Stimulated activated CD4-positive, alpha-beta T cell treated with anti-CD3 and anti-CD28 coated beads, Interleukin-4, amount 100 ng/mL, for 24 hours (primary cell): ENCODE measurements at places on chromosomes 16 and 17.
A peak's percentile ranks its signal among the peaks of the same experiment; 100 is the strongest.

- DNase-seq = no peak
These were observed 41.1 kb upstream of the DHRS7B start for GRCh38 chr17:21085707-21086106.

DNA sequence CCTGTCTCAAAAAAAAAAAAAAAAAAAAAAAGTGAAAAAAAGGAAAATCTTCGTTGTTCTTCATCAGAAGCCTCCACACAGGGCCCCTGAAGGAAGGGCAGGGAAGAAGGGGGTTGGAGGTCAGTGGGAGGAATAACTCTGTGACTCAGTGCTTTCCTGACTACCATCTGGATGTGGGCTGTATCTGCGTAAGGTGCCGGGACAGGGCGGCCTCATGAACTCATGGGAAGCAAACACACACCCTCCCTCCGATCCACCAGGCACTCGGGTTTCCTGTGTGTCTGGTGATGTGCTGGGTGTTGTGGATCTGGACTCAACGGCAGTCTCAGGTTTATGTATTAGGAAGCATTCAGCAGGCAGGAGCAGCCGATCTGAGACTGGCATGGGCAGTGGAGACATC lies 691.6 kb downstream of the WWOX start:
- DNase-seq = no peak

- no peak for DNase-seq
These were observed 1.9 kb downstream of the HNF1B start for GRCh38 chr17:37742762-37743611.

DNA sequence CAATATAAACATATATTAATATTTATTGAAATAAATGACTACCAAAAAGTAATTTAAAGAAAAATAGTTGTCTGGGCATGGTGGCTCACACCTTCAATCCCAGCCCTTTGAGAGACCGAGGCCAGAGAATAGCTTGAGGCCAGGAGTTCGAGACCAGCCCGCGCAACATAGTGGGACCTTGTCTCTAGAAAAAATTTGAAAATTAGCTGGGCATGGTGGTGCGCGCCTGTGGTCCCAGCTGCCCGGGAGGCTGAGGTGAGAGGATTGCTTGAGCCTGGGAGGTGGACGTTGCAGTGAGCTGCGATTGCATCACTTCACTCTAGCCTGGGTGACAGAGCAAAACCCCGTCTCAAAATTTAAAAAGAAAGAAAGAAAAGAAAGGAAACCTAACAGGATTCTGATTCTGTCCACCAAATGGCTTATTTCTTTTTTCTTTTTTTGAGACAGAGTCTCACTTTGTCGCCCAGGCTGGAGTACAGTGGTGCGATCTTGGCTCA lies 3.4 kb upstream of the BPTF start:
- no peak for DNase-seq

- no peak for DNase-seq
These were observed 2.0 kb downstream of the TMEM11 start for GRCh38 chr17:21211825-21212479.

GRCh38 chr17:2244545-2245525 lies 58.8 kb downstream of the SMG6 start:
- DNase-seq = peak; percentile 88

DNA sequence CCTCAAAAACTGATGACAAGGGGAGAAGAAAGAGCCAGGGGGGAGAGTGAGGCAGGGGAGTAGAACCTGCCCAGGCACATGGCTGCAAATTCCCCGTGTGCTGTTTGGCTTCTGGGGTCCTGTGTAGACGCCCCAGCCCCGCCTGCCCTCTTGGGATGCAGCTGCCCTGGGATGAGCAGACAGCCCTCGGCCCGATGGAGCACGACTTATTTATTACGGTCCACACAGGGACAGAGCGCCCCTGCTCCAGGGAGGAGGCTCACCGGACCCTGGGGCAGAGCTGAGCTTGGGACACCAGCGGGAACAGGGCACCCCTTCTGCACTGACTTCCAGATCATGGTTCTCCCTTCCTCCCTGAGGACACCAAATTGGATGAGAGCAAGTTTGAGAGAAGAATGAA lies 9.1 kb downstream of the LDHD start:
- DNase-seq = no peak

DNA sequence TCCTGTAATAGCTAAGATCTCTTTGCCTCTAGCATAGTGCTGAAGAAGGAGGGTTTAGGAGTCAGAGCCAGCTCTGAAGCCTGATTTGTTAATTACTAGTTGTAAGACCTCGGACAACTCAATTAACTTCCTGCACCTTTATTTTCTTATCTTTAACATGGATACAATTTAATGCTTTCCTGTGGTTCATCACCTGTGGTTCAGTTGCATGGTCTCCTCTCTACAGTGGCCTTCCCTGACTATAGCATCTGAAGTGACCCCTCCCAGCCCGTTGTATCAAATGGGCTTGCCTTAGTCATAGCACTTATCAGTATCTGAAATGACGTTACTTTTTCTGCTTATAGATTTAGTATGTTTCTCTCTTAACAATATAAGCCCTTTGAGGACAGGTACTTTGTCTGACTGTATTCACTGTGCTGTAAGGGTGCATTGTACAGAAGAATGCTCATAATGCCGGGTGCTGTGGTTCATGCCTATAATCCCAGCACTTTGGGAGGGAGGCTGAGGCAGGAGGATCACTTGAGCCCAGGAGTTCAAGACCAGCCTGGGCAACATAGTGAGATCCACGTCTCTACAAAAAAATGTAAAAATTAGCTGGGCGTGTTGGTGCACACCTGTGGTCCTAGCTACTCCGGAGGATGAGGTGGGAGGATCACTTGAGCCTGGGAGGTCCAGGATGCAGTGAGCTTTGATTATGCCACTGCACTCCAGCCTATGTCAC lies 2.6 kb upstream of the NDE1 start:
- no peak for DNase-seq

GRCh38 chr17:81043725-81044427 lies 8.9 kb downstream of the BAIAP2 start:
- no peak for DNase-seq

GRCh38 chr16:66508248-66508913 lies 41.5 kb downstream of the TK2 start:
- DNase-seq = no peak

- DNase-seq = no peak
These were observed 6.4 kb downstream of the PPY start for GRCh38 chr17:43935926-43936261.

- DNase-seq = no peak
These were observed 78.7 kb upstream of the LGALS9 start for GRCh38 chr17:27552276-27552732.

DNA sequence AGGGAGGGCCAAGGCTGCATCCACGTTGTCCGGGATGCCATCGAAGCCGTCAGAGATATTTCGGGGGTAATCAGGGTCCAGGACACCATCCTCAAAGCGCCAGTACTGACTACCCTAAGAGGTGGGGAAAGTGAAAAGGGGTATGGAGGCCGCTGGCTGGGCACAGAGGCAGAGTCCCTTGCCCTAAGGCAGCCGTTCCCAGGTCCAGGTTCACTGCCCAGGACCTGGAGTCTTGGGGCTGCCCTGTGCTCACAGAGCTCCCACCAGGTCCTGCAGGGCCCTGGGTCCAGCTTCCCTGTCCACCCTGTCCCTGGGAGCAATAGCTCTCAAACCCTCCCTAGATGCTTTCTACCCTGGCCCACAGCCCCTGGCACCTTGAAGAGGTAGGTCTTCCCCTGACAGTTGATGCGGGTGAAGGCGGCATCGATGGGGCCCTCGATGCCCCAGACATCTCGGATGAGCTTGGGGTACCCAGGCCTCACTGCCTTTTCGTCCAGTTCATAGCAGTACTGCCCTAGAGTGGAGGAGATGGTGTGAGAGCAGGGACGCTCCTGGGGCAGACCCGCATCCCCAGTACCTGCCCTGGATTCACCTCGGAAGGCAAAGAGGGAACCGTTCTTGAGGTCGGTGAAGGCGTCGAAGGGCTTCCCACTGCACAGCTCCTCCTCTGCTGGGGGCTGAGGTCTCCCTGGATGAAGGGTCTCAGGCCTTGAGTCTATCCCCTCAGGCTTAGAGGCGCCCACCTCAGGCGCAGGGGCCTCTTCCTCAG lies 1.0 kb downstream of the VTN start:
- no peak for DNase-seq

DNA sequence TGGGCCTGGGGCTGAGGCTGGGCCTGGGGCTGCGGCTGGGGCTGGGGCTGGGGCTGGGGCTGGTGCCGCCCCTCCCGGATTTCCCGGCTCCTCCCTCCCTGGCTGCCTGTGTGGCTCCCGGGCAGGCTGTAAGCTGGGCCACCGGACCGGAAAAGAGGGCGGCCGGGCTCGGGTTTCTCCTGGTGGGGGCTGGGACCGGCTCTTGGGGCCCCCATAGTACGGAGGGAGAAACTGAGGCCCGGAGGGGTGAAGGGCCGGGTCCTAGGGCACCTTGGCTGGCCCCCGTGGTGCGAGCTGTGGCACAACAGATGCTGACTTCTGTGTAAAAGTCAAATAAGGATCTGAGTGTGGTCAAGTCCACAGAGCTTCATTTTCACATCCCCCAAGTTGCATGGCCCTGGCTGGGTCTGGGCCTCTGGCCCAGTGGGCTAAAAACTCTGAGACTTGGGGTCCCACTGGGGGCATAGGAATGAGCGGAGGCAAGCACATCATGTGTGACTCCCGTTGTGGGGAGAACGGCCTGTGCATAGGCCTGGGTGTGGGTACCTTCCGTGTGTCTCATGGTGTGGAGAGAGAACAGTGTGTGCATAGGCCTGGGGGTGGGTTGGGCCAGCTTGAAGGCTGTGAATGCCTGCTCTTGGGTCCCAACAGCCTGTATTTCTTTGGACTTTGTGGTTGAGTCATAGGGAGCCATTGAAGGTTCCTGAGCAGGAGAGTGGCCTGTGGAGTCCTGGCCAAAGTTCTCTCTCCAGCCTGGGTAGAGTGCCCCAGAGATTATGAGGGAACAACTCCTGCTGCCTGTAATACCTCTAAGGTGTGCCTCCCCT lies 123.9 kb upstream of the CIBAR2 start:
- DNase-seq = no peak

DNA sequence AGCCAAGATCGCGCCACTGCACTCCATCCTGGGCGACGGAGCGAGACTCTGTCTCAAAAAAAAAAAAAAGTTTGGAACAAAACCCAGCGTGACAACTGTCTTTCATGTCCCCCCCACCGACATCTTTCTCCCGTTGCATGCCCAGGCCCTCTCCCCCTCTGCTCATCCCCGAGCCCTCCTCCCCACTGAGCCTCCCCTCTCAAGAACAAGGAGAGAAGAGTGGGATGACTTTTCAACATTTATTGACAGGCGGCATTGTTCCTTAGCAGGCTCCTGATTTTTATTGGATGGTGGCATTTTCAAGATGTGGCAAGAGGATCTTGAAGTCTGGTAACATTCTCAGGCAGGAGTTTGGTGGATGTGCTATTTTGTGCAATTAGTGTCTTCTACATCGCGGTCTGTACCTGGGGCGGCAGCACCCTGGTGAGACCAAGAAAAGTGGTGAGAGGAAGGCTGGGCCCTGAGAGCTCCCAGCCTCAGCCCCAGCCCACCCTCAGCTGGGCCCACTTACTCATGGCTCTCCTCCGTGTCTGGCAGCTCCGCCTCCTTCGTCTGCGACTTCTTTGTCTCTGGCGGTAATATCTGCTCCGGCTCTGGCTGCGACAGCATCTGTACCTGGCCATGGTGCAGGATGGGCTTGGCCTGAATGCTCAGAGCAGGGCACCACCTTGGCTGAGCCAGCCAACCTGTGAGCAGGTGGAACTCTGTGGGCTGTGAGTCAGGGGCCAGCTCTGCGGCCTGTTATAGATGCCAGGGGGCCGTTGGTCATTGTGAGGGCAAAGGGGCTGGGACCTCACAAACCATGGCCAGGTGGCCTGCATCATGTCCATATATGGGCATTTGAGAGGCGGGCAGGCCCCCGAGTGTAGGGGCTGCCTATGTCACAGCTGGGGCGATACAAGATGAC lies at the start of gene PRM1:
Gene PRM1 (minus strand): TSS at position 715 of the 907 bp plus-strand sequence. CDS start 92 bp downstream, at position 623.
- DNase-seq = no peak

DNA sequence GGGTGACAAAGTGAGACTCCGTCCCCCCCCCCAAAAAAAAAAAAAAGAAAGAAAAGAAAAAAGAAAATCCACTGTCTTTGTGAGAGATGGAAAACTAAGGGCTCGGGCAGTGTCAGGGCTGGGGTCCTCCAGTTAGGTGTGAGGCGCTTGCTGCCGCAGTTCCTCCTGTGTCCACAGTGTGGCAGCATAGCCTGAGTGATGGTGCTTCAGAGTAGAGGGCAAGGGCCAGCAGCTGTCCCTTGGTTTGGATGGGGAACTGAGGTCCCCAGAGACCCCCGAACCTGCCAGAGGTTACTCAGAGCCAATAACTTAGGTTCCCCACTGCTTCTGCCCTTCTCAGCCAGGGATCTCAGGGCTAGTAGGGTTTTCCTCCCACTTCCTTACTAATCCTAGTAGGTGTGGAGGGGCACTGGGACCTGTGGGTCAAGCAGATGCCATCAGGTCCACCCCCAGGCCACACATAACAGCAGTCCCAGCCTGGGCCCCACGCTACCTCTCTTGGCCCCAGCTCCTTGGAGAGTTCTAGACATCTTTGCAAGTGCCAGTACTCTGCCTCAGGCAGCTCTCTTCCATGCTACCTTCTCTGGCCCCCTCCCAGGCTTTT lies 7.9 kb upstream of the LLGL1 start:
- peak; percentile 78 for DNase-seq

- DNase-seq = no peak
These were observed 22.2 kb downstream of the HLF start for GRCh38 chr17:55286681-55287589.

GRCh38 chr17:40539711-40540411 lies 25.4 kb downstream of the CCR7 start:
- no peak for DNase-seq

- peak; percentile 70 for DNase-seq
These were observed 56.4 kb downstream of the SLC6A2 start for GRCh38 chr16:55711959-55712876.

GRCh38 chr17:49581648-49581998 lies 6.0 kb downstream of the NXPH3 start:
- DNase-seq = no peak

- DNase-seq = peak; percentile 97
These were observed at the start of gene AMZ2 for GRCh38 chr17:68247445-68248198. Gene AMZ2 (plus strand): TSS chr17:68248043. CDS start chr17:68250188, 2,145 bp downstream.

DNA sequence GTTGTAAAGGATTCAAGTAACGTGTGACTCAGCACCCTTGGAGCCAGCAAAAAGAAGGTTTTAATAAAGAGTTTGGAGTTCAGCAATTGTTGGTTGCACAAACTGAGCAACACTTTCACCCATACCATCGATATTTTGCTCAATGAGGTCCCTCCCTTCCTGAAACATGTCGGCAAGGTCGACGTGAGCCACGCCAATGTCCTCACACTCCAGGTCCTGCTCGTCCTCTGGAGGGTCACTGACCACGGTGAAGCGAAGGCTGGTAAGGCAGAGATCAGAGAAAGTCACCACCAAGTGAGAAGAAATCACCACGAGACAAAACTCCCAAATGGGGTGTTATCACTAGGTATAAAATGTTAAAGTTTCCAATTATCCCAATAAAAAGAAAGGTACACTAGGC lies 98.3 kb downstream of the RPGRIP1L start:
- DNase-seq = no peak
